ENCODE measurements at places on chromosomes 6 and 20.

DNA sequence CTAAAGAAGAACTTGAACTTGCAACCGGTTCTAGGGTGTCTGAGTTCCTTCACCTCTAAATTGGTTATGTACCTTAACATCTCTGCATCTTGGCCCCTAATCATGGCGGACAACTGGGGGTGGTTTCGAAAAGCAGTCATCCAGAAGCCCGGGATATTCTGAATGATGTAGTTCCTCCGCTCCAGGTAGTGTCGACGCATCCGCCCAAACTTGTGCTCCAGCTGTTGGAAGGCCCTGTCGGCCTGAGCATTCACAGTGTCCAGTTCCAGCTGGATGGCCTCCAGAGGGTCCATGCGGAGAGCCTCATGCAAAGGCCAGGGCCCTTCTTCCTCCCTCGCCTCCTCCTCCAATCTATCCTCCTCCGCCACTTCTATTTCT, 887 bp downstream of the TSPYL1 start:
- peak; percentile 8 for DNase-seq

- DNase-seq, result no peak
Measured at GRCh38 chr20:19368351-19368750, 155.9 kb downstream of the SLC24A3 start.

GRCh38 chr6:55758156-55758937, 117.0 kb downstream of the BMP5 start:
- DNase-seq, result no peak

GRCh38 chr6:47061309-47062300, 19.5 kb upstream of the ADGRF1 start:
- DNase-seq, result no peak

GRCh38 chr6:153059757-153060156, 57.2 kb upstream of the MTRF1L start:
- no peak for DNase-seq

- DNase-seq, result no peak
Measured at GRCh38 chr6:37306624-37307222, 47.1 kb upstream of the RNF8 start.

DNA sequence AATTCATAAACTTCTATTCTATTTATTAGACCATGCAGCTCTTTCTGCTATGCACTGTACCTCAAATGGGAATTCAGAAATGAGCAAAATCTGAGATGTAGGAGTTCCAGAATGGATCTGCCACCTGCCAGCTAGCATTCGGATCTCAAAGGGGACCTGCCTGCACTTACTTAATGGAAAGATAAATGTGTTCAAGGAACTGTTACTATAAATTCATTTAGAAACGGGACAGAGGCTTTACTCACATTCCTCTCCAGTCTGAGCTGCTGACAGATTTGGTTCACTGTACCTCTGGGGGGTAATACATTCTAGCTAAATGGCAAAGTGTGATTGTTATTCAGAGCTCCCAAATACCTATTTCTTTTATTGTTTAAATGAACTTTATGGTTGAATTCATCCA, 384.1 kb downstream of the GRIK2 start:
- no peak for DNase-seq

DNA sequence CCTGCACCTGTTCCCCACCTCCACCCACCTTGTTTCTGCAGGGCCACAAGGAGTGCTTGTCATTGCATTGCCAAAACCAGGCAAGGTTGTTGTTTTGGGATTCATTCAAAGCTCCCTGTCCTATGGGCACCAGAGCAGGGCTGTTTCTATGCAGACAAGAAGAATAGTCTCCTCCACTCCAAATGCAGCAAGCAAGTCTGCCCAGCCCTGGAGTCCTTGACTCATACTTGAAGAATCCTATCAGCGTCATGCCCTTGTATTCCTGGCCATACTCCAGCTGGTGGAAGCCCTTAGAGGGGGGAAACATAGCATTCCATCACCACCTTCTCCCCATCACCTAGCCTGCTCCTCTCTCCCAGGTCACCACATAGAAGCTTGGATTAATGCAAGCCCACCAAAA, 145.3 kb upstream of the ECI2 start:
- no peak for DNase-seq

GRCh38 chr20:48725555-48725991, 102.2 kb downstream of the PREX1 start:
- DNase-seq, result no peak

DNA sequence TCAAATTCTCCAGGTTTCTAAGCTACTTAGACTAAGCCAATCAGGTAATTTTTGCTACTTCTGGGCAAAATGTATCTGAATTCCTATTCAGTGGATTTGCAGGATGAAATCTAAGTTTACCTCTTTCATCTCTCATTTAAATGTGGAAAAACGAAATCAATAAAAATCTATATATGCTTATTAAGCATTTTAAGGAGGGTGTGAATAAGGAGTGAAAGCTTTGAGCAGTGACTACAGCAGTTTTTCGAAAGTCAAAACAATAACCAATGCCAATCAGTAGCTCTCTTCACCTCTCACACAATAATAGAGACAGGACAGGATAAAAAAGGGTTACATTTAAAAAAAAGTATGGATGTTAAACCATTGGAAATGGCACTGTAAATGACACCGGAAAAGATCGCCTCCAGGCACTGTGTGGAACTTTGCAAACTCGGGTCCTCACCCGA, 476 bp upstream of the BCKDHB start:
- DNase-seq, result no peak

GRCh38 chr6:16967470-16967817, 134.4 kb upstream of the STMND1 start:
- no peak for DNase-seq

GRCh38 chr6:112330879-112331265, 16.3 kb upstream of the RFPL4B start:
- no peak for DNase-seq

GRCh38 chr6:100721256-100721655, 159.9 kb downstream of the ASCC3 start:
- no peak for DNase-seq

- no peak for DNase-seq
Measured at GRCh38 chr6:117616391-117617209, 14.3 kb upstream of the GOPC start.

- DNase-seq, result peak; percentile 16
Measured at GRCh38 chr20:35992713-35993335, 24.4 kb downstream of the CNBD2 start.

GRCh38 chr6:98787435-98787834, 46.9 kb upstream of the POU3F2 start:
- no peak for DNase-seq

DNA sequence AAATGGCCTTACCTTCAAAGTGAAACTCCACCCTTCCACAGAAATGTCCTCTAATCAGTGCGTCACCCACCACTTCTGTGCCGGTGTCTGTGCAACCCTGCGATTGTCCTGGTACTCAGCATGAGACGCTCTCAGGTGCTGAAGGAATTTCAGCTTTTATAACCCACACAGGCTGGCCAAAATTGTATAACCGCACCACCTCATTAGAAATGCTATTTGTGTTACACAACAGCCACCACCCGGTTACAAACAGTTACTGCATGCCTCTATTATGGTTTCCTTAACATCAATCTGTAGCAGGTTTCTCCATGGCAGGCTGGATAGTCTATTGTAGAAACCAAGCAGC, 51.5 kb downstream of the SLC23A2 start:
- peak; percentile 8 for DNase-seq

DNA sequence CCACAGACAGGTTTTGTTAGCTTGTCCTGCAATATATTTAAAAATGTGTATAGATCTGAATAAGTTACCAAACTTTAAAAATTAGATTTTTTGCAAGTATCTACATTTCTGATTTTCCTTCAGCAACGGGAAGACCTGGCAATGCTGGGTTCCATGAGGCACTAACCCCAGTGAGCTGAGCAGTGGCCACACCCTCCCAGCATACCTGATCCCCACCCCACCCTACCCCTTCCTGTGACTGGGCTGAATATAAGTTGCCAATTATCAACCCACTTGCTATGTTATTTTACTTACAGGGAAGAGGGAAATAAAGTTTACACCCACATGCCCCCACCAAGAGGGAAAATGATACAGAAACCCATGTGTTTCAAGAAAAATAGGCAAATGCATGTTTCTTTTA, 70.3 kb upstream of the RALGAPA2 start:
- DNase-seq, result no peak

- DNase-seq, result no peak
Measured at GRCh38 chr20:7291946-7292345, 524.5 kb downstream of the BMP2 start.

GRCh38 chr6:12022953-12023388, 10.9 kb downstream of the HIVEP1 start:
- no peak for DNase-seq

GRCh38 chr20:20248620-20249200, 119.2 kb upstream of the INSM1 start:
- no peak for DNase-seq

DNA sequence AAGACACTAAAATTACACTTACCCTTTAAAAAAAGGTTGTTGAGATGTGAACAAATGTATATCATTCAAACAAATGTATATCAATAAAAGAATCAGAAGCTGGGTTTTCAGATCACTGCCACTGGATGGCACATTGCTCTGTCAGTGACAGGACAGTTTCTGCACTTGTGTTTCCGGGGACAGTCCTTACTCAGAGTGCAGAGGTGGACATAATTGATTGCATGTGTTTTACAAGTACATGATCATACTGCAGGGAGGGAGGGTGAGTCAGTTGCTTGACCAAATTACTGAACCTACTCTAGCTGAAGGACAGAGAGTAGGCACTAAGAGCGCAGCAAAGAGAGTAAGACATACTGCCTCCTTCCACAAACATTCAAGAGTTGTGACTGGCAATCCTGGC, 302.3 kb downstream of the TENT5A start:
- no peak for DNase-seq

DNA sequence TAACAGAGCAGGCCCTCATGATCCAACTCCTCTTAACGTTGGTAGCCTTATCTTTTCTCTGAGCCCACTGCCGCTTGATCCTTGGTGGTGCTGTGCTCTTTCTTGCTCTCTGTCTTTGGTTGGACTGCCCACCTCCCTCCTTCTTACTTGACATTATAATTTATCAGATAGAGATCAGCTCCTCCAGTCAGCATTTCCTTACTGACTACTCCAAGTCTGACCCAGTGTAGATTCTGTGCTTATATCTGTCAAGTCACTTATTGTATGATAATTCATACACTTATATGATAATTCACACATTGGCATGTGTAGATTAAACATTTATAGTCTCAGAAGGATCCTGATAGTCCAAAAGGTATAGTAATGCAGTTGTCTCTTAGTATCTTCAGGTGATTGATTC, 18.1 kb downstream of the PTPRA start:
- DNase-seq, result no peak

- no peak for DNase-seq
Measured at GRCh38 chr20:49676581-49677291, 36.9 kb downstream of the B4GALT5 start.

DNA sequence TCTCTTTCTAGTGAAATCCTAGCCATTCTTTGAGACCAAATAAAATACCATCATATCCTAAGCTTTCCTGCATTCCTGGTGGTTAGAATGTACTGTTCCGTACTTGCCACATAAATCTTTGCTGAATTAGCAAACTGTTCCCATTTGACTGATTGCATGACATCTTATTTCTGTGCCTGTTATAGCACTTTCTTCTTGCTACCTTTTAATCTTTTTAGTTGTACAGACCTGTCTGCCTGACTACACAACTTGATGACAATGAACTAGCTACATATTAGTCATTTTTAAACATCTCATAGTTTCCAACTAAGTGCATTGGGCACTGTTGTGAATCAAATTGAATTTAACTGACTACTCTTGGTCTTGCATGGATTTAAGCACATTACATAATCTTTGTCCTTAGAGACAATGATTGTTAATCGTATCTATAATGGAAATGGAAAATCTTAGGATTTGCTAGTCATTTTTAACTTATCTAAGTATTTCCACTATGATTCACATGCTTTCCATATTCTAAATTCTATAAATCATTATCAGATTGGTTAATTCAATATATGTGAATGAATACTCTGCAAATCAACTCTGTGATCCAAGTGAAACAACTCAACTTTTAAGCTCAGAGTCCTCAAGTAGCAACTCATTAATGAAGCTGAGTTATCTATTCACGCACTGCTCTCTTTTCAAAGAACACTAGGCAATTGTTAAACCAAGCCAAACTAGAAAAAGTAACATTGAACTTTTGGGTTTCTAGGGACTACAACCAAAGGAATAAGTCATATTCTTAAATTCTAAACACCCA, 109.0 kb downstream of the TNFRSF21 start:
- no peak for DNase-seq

DNA sequence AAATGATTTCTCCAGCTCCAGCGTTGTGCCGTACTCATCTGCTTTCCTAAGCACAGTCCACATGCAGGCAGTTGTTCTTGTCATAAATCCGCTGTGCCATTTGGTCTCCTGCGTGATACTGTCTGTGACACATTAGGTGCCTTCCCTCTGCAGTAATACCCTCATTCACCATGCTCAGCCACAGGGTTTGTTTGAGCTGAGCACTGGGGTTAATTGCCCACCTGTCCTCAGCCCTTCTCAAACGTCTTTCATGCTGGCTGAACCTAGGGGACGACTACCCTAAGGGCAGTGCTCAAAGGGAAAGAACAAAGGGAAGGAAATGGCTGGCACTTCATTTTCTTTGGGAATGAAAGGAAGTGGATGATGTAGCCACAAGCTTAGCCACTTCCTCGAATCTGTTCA, 64.2 kb upstream of the MYLIP start:
- no peak for DNase-seq

DNA sequence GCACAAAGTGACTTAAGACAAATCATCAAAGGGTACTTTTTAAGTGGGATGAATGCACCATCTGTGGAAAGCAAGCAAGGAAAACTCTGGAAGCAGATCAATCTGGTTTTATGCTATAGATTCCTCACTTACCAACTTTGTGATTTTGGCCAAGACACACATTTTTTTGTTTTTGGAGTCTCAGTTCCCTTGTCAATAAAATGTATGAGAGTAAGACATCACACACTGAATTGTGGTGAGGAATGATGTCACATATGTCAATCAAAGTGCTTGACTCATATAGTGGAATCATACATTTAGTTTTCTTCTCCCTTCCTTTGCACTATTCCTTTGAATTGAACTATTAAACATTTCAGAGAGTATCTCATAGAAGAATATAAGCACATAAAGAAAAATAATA, 620.5 kb upstream of the CITED2 start:
- DNase-seq, result no peak

DNA sequence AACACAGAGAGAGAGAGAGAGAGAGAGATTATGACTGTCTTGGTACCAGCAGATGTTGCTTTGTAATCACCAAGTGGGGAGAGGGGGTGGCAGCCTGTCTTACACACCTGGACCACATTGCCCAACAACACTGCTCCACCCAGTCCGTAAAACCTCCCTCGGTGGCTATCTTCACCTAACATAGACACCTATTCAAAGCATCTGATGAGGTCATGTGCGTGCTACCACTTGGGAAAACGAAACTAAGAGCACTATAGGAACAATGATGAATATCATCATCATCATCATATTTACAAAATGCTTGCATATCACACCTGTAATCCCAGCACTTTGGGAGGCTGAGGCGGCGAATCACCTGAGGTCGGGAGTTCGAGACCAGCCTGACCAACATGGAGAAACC, 24.1 kb upstream of the SALL4 start:
- DNase-seq, result no peak

DNA sequence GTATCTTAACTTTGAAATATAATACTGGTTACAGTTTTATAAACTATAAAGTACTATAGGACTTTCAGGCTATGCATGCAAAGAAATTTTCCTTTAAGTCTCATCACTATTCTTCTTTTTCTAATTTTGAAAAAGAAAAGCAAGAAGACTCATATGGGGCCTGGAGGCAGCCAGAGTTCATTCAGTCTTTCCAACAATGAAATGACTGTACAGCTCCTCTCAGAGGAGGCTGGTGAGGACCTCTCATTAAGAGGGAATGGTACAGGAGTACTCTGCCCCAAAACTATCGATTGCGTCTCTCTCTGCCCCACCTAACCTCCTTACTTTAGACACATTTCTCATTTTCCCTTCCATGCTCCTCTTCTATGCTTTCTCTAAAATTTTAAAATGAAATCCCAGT, 66.3 kb downstream of the FILIP1 start:
- DNase-seq, result no peak
